ENCODE measurements at places on chromosomes 16 and 17.

- no peak for DNase-seq
These were observed 121.1 kb downstream of the WWOX start for GRCh38 chr16:78220571-78220970.

GRCh38 chr16:79874391-79874790 lies 273.9 kb upstream of the MAF start:
- DNase-seq: no peak

DNA sequence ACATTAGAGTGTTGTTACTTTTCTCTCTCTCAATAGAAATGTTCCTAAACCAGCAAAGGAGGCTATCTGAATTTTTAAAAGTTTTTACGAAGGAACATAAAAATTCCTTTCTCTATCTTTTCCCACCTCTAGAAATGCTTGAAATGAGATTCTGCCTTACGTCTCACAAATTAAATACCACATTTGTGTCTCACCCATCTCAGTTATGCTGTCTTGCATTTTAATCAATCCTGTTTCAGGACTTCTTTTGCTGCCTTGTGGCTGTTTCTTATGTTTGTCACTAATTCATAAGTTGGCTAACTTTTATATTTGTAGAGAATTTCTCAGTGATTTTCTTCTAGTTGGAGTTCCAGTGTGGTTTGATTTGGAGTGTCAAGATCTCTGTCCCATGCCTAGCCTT lies 3.5 kb downstream of the OMG start:
- no peak for DNase-seq

- DNase-seq: no peak
These were observed 404 bp downstream of the EMC6 start for GRCh38 chr17:3669085-3669347.

GRCh38 chr17:4235372-4236279 lies 28.2 kb downstream of the ANKFY1 start:
- DNase-seq: no peak

DNA sequence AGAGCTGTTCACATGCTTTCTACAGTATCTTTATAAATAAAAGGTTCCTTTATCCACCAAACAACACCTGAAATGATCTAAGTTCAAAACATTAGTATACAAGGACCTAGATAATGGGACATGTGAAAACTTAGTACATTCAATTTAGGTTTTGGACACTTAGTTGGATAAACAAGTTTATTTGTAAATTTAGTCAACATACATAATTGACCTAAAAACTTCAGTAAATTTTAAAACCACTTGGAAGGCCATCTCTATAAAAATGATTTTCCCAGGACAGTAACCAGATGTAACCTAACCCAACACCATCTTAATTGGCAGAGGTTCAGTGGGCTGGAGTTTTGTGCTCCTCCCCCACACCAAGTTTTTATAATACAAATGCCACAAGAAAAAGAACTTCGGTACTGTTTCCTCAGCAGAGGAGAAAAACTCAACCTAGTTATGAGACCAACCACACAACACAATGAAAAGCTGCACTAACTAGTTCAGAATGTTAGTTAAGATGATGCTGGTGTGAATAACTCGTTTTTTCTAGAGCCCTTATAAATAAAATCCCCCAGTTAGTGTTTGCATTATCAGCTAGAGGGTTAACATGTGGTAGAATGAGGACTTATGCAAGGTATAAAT lies 7.2 kb upstream of the UNK start:
- DNase-seq: no peak

GRCh38 chr17:82449131-82449882 lies 1.2 kb downstream of the CYBC1 start:
- DNase-seq: peak; percentile 67

DNA sequence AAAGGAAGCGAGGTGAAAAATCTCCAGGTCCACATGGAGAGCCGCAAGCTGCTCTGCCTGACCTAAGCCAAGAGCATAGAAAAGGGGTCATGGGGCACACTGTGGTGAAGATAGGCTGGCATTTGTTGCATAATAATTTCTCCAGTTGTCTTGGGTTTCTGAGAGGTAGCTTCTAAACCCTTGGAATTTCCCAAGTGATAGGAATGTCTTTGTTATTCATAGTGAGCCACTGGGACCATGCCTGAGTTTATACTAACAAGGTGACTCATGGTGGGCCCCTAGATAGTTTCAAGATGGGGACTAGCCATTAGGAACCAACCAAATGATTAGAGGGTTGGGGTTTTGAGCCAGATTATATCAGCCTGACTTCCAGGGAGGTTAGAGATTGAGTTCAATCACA lies 25.6 kb downstream of the SOST start:
- no peak for DNase-seq

DNA sequence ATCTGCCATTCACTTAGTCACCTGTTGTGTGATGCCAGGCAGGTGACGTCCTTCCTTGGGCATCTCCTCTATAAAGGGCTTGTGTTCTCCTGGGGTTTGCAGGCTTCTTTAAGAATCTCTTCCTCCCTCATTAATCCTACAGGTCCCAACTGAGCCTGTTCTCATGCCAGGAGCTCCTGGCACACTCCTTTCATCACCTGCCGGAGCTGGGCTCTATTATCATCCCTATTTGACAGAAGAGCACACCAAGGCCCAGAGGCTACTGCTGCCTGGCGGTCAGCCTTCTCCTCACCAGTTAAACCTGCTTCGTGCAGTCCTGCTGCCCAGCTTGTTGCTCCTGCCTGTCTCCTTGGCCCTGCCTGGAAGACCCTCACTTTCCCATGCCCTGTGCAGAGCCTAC lies 51.2 kb downstream of the RAI1 start:
- DNase-seq: no peak

GRCh38 chr16:6643080-6643686 lies 689.5 kb upstream of the RBFOX1 start:
- peak; percentile 21 for DNase-seq

- no peak for DNase-seq
These were observed 15.9 kb downstream of the GNPTG start for GRCh38 chr16:1367486-1368174.

DNA sequence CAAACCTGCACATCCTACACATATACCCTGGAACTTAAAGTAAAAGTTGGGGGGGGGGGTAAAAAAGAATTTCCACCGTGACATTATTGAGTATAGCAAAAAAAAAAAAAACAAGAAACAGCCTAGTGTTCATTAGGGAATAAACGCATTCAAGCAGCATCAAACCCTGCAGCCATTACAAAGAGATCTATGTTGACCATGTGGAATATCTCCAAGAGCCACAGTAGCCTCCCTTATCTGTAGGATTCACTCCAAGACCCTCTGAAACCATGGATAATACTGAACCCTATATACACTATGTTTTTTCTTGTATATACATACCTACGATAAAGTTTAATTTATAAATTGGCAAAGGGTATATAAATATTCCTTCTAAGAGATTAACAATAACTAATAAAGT lies 5.6 kb upstream of the BIRC5 start:
- DNase-seq: no peak

DNA sequence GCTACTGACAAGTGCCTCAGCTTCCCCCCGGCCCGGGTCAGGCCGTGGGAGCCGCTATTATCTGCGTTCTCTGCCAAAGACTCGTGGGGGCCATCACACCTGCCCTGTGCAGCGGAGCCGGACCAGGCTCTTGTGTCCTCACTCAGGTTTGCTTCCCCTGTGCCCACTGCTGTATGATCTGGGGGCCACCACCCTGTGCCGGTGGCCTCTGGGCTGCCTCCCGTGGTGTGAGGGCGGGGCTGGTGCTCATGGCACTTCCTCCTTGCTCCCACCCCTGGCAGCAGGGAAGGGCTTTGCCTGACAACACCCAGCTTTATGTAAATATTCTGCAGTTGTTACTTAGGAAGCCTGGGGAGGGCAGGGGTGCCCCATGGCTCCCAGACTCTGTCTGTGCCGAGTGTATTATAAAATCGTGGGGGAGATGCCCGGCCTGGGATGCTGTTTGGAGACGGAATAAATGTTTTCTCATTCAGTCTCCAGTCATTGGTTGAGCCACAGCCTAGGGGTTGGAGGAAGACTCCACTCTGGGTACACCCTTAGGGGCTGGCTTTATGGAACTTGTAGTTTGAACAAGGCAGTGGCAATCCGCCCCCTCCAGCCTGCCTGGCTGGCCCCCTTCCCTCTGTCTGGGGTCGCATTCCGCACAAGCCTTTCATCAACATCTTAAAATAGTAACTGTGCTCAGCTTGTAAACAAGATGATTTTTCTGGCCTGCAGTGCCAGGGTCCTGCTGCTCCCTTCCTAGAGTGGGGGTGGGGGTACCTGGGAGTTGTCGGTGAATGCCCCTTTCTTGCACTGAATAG lies 4.1 kb downstream of the SYNGR2 start:
- DNase-seq: no peak

DNA sequence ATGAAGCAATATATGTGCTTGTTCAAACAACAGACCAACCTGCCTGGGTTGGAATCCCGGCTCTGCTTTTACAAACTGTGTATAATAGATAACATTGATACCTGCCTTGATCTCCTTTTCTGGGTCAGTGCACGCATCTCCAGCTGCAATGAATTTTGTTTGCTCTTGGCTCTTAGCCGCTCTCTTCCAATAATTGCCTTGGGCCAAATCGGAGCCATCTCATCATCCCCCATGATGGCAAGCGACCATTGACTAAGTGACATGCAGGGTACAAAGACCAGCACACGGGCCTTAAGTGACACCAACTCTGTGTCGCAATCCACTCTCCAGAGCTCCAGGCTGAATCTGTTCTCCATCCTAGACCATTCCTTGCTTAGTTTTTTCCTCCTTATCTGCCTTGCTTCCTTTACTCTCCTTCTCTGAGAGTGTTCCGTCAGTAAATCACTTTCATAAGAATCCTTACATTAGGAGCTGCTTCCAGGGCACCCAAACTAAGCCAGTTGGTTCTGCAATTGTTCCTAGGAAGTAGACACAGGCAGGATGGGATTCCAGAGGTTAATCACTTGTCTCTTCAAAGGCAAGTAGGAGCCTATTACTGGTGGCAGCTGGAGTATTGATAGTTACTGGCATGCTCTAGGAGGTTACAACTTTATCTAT lies 134.2 kb downstream of the ABCA8 start:
- DNase-seq: no peak

- DNase-seq: no peak
These were observed 16.1 kb upstream of the NPTX1 start for GRCh38 chr17:80492343-80493136.
